ENCODE measurements at places on chromosomes 3 and 15.

GRCh38 chr3:67875858-67876257, 221.4 kb upstream of the SUCLG2 start:
- DNase-seq = no peak

GRCh38 chr15:89081878-89082277, 6.4 kb upstream of the ABHD2 start:
- DNase-seq = no peak

DNA sequence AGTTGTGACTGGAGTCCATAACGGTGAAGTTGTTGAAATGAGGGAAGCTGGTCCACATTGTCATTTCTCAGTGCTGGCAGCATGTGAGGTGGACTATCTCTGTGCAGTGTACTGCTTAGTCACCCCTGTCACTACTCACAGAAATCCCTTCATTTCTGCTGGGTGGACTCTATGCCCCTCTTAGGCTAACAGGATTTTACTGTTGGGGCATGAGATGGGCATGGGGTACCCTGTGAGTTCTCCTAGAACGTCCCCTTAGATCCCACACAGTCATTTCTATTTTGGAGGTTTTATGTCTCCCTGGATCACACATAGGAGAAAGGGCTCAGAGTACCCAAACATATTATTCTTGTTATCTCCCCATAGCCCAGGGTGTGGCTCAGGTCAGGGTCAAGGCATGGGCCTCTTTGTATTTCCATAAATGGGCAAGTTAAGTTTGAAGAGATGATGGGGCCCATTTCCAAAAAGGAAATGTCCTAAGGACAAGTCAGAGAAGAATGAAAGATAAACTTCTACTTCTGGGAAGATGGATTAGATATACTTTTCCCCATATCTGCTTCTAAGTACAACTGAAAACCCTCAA, 15.2 kb downstream of the P2RY1 start:
- no peak for DNase-seq

DNA sequence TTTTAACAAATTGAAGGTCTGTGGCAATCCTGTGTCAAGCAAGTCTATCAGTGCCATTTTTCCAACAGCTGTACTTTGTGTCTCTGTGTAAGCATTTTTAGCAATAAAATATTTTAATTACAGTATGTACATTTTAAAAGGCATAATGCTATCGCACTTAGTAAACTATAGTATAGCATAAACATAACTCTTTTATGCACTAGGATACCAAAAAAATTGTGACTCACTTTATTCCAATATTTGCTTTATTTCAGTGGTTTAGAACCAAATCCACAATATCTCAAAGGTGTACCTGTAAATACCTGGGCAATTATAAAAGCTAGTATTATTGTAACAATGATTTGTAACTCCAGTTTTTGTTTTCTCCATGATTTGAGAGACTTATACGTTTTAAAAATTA, 46.5 kb downstream of the FRMD5 start:
- DNase-seq = no peak

- DNase-seq = no peak
Observed at GRCh38 chr3:187612656-187613055, 57.5 kb downstream of the SST start.

- DNase-seq = no peak
Observed at GRCh38 chr3:150362515-150363302, 45.4 kb upstream of the TSC22D2 start.

DNA sequence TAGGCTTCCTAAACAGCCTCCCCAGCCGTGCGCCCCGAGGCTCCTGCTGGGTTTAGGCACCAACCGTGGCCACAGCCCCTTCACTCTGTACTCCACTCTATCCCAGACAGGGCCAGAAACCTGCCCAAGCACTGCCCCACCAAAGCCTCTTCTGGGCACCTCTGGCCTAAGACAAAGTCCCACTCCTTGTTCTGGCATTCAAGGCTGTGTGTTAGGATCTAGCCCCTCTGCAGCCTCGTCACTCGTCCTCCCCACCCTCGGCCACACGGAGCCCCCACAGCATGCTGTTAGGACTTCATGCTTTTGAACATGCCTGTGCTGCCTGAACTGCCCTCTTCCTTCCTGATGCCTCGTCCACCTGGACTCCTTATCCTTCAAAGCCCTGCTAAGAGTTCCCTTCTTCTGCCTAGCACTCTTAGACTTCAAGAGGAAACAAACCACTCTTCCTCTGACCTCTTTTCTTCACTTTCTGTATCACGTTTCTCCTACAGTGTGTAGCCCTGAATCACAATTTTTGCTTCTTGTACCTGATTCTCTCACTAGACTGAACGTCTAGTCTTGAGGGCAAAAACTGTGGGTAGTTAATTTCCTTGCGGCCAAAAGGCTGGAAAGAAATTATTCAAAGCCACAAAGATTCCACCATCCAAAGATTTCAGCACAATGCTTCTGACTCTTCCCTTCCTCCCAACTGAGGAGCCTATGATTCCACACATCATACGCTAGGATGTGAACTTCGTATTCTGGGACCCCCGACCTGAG, 28.6 kb downstream of the WNT7A start:
- no peak for DNase-seq

- DNase-seq = no peak
Observed at GRCh38 chr3:134881305-134881704, 86.2 kb downstream of the EPHB1 start.
